ENCODE measurements at places on chromosomes 1 and 21.

- no peak for DNase-seq
Measured at GRCh38 chr1:184950227-184950626, 24.1 kb downstream of the NIBAN1 start.

DNA sequence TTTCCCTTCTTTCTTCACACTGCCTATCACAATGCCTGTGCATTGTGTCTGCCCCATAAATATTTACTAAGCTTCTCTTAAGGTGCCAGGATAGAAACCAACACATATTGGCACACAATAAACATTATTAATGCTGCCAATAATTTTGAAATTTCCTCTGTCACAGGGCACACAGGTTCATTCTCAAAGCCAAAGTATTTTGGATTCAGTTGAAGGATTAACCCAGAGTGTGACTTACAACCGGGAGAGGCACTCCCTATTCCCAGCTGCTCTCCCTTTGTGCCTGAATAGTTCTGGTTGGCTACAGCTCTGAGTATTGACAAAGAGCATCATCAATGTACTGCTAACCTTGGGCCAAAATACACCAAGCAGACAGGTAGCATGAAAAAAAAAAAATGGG is 46.6 kb upstream of the ATP1A1 start:
- no peak for DNase-seq

DNA sequence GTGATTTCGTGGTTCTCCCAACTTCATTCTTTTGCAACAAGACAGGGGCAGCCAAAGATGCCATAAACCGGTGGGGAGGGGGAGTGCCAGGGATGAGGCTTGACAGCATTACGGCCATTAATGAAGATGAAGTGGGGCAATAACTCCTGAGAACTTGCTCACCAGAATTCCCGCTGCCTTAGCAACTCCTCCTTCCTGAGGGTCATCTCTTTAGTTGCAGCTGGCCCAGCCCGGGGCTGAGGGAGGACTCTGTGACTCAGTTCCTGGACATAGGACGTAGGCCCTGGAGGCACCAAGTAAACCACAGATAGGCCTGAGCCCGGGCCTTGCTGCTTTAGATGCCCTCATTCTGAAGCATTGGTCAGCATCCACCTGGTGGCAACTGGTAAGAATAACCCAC is 330.2 kb downstream of the RRAGC start:
- DNase-seq, result no peak

GRCh38 chr1:109280862-109281261 is 2.1 kb downstream of the PSRC1 start:
- DNase-seq, result no peak

- no peak for DNase-seq
Measured at GRCh38 chr1:179632868-179633267, 41.2 kb downstream of the TDRD5 start.

DNA sequence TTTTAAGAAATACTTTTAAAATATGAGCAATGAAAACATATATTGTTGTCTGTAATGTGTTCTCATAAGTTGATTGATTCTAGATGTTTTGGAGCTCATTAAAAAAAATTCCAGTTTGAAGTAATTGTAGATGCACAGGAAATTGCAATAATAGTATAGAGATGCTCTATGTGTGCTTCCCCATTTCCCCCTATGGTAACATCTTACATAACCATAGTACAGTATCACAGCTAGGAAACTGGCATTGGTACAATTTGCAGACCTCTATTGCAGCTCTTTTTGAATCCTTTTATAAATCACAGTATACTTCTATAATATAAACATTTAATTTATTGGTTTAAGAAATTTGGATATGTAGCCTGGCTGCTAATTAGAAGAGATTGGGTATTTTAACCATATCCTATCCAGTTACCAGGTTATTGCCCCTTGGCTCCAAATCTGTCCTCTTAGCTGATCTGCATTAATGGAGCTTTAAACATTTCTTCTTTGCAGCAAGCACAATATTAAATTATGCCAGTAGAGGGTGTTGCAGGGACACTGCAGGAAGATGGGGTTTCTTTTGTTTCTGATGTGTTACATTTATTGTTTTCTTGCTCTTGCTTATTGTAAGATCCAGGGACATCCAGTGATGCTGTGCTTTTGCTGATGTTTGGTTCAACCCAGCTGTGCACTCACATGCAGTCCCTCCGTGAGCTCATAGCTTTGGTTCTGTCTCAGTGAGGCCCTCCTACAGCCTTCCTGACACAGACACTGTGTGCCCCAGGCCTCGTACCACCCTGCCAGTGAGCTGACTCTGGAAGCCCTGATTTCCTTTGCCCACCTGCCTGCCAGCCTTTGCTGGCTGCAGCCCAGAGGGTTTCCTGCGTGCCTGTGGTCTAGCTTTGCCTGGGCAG is 103.3 kb downstream of the RABGAP1L start:
- DNase-seq, result peak; percentile 38

- DNase-seq, result no peak
Measured at GRCh38 chr1:154586641-154587040, 19.1 kb downstream of the CHRNB2 start.

DNA sequence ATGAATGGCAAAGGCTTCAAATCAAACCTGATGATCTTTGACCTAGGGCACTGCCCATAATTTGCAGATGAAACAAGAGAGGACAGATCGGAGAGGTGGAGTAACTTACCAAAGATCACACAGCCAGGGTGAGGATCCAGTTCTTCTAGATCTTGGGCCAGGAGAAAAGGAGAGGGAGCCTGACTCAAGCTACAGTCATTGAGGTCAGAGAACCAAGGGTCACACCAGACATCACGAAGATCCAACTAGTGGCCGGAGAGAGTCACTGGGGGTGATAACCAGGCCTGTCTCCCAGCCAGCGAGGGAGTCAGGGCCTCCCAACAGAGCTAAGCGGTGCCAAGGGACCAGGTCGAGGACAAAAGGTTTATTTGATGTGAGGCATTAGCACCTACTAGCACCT is 115.0 kb downstream of the RIPK4 start:
- no peak for DNase-seq

- no peak for DNase-seq
Measured at GRCh38 chr1:47679826-47680225, 242.0 kb downstream of the FOXD2 start.
